NCI-H526 treated with DMSO at 0.1 percent for 48 hours (cell line): ENCODE measurements at places on chromosomes 13 and 19.

- DNase-seq, result no peak
Observed at GRCh38 chr19:49331616-49332055, 3.6 kb upstream of the CD37 start.

DNA sequence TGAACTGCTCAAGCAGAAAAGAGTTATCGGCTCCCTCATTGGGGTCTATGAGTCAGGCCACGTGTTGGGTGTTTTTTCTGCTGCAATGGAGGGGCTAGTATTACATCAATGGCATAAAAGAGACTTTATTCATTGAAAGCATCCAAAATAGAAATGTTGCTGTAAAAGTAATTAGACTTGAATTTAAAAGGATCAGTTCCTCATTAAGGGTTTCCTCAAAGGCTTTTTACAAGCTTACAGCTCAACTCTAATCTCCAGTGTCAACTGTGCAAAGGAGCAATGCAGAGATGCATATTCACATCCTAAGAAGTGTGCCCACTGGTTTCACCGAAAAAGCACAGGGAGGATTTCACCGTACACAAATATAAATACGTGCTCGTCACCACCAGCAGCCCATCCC lies 300.3 kb downstream of the FOXO1 start:
- DNase-seq, result no peak

GRCh38 chr19:53871454-53871853 lies 3.8 kb downstream of the MYADM start:
- DNase-seq, result no peak

DNA sequence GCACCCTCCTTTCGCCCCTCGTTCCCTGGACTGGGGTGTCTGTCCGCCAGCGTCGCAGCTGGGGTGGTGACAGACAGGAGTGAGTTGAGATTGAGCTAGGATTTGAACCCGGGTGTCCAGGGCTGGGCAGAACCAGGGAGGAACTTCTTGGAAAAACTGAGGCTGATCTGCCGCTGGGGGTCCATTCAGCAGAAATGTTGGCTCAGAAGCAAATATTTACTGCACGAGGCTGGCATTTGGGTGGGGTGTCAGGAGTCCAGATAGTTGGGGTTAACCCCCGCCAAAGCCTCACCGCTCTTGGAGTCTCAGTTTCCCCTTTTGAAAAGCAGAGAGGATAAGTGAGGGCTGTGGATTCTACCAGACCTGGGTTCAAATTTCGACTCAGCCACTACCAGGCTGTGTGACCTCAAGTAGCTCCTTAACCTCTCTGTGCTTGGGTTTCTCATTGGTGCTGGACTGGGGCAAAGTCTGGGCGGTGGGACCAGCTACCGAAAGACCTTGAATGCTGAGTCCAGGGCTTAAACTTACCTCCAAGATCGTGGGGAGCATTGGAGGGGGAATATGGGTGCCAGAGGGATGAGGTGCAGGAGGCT lies 20.9 kb downstream of the MAST3 start:
- DNase-seq, result no peak

DNA sequence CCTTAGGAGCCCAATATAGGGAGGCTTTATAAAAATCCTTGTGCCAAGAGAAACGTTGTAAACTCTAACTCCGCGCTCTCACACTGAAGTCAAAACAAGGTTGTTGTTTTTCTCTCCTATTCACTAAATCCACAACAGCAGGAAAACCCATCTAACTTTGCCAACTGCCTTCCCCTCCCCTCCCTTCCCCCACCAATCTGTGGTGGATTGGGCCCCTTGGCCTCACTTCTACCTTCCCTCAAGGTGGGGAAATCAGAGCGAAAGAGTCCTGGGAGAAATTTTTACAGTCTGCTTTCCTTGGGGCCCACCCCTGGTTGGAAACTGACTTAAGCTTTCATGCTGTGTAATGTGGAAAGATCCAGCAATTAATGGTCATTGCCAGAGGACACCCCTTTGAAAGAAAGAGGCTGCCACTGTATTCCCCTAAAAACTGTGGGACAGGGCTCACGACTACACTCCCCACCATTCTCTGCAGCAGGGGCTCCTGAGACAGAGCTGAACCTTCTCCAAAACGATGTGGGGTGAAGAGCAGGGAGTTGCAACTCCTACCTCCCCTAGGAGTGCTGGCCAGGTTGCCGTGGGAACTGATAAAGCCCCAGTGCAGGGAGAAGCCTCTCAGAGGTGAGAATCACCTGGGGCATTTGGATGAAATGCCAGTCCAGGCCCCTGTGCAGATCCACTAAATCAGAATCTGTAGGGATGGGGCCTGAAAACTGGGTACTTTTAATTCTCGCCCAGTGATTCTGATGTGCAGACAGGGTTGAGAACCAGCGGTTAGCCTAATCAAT lies 1.1 kb downstream of the DHRS12 start:
- no peak for DNase-seq

GRCh38 chr19:17001603-17002183 lies 24.9 kb downstream of the CPAMD8 start:
- no peak for DNase-seq

DNA sequence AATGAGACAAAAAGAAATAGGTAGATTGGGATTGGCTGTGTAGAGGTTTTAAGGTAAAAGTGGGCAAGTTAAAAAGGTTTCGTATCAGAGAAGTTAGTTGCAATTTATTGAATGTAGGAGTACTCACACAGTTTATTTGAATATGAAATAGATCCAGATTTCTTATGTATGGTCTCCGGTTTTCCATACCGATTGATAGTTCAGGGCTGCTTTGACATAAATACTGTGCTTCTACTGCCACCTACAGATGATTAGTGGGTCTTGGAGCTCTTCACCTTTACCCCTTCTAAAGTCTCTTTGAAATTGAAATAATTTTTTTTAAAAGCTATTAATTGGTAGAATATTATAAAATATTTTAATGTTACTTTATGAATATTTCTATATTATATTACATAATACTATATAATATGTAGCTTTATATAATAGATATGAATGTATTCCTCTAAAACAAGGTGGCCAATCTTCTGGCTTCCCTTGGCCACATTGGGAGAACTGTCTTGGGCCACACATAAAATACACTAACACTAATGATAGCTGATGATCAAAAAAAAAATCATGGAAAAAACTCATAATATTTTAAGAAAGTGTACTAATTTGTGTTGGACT lies 7.7 kb upstream of the GPR18 start:
- DNase-seq, result peak; percentile 65

DNA sequence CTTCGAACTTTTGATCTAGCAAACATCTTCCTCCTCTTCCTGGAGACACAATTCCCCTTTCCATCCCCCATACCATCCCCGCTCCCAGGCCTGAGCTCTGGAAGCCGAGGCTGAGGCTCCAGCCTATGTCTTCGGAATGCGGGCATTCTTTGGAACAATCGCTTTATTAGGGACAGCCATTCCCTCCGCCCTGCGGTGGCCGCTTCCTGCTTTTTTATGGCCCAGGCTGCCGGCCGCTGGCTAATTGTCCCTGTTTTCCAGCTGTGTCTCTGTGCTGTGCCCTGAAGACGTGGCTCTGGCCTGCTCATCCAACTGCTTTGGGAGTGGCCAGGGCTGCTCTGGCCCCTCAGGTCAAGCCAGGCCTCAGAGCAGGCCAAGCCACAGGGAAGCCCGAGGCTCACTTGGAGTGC lies 2.1 kb upstream of the CDX2 start:
- DNase-seq, result no peak

- DNase-seq, result no peak
Observed at GRCh38 chr19:6423499-6424194, 964 bp downstream of the KHSRP start.

- no peak for DNase-seq
Observed at GRCh38 chr13:105207572-105208293, 1327.7 kb downstream of the EFNB2 start.

DNA sequence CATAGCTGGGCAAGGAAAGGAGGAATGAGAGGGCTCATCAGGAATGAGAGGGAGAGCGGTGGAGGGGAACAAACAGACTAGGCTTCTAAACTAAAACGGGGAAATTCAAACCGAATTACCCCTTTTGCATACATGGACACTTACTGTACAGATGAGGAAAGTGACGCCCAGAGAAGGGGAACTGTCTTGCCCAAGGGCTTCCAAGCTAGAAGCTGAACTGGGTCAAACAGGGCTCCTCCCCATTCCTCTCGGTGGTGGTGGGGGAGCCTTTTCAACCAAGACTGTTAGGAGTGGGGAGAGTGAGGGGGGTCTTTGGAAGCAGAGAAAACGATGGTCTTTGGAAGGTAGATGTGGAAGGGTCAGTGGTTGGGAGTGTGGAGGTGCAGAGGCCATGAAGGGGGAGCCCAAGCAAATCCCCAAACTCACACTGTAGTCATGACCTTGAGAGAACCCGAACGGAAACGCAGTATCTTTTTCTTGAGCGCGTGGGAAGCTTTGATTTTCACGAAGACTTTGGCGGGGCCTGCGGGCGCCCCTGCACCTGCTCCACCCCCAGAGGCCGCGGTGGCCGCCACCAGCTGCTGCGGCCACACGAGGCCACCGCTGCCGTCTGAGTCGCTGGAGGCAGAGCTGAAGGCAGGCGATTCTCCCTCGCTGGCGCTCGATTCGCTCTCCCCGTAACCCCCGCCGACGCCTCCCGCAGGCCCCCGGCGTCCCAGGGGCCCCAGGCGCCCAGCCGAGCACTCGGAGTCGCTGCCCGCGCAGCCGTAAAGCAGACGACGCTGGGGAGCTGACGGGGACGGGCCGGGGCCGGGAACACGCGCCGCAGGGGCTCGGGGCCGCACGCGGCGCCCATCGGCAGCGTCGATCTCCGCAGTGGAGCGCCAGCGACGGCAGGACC lies 12.3 kb upstream of the GNG8 start:
- DNase-seq, result no peak

GRCh38 chr19:34639491-34640085 lies 37.4 kb downstream of the SCGB2B2 start:
- peak; percentile 77 for DNase-seq

DNA sequence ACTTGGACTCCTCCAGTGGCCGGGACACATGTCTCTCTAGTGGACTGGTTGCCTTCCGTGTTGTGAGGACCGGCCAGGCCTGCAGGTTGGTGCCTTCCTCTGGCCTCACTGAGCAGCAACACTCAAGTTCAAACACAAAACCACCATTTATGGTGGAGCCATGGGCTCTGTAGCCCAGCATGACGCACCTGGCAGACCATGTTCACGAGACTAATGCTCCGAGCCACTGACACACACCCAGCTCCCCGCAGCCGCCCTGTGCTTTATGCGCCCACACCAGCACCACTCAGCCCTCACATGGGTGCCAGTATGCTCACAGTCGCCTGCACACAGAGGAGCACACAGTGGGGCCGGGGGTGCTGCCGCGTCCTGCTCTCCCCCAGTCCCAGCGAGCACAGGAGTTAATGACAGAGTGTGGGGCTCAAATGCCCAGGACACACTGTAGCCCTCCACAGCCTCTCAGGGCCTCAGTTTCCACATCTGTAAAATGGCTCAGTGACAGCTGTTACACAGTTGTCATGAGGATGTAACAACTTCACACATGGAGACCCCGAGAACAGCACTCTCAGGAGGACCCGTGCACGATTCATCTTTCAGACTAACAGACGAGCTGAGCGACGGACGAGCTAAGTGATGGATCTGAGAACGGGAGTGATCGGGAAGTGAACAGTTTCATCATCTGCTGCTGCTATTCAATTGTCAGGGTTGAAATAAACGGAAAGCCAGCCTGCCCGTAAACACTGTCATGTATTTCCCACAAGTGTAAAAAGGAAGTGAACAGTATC lies 7.8 kb downstream of the GAS6 start:
- no peak for DNase-seq

GRCh38 chr13:111790621-111791020 lies 276.3 kb upstream of the SOX1 start:
- DNase-seq, result no peak

DNA sequence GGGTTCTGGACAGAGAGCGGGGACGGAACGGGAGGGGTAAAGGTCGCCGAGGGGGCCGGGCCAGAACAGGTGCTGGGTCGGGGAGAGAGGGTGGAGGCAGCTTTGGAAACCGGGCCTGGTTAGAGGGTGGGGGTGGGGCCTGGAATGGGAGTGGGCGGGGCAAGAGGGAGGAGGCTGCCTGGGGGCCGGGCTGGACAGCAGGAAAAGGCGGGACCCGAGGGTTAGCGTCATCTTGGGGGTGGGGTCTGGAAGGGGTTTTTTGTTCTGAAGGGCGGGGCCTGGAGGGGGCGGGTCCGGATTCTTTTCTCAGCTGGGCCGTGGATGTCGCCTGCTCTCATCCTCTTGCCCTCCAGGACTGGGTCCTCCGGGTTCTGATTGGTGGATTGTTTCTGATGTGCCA lies 4.3 kb upstream of the ZNF813 start:
- DNase-seq, result no peak

DNA sequence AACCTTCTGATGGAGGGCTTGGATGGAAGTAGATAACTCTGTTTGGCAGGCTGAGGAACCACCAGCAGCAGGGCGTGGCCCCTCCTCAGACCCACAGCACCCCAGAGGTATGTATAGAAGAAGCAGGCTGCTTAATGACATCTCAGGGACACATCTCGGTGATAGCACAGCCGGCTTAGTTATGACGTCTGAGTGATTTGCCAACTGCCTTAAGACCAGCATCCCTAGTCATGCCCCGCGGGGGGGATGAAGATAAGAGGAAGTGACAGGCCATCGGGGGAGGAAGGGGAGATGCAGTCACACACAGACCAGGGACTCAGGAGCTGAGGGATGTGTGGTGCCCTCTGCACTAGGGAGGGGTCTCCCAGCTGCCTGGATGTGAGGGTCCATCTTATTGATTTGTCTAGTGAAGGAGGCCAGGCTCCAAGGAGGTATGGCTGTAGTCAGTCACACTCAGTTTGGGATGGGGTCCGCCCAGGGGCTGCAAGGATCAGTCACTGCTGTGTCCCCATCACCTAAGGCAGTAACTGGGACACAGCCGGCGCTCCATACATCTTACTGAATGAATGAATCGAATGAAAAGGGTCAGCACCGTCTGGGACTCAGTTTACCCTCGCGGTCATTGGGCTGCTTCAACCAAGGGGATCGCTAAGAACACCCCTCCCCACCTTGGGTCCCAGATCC lies 19.2 kb upstream of the ERCC1 start:
- no peak for DNase-seq

- no peak for DNase-seq
Observed at GRCh38 chr19:27741236-27741635, 1471.7 kb downstream of the UQCRFS1 start.

DNA sequence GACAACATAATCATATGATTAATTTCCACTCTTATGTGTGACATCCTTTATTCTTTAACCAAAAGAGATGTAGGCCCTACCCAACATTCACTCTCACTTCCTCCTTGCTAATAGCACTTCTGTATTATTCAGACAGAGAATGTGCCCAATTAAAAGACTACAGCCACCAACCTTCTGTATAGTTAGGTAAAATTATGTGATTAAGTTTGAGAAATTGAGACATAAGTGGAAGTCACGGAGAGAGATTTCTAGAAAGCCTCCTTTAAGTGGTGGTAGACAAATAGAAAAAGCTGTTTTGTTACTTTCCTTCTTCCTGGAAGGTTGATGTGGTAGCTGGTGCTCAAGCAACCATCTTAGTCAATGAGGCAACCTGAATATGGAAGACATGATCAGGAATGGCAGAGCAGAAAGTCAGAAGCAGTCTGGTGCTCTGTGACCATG lies 14.8 kb downstream of the EPSTI1 start:
- no peak for DNase-seq

DNA sequence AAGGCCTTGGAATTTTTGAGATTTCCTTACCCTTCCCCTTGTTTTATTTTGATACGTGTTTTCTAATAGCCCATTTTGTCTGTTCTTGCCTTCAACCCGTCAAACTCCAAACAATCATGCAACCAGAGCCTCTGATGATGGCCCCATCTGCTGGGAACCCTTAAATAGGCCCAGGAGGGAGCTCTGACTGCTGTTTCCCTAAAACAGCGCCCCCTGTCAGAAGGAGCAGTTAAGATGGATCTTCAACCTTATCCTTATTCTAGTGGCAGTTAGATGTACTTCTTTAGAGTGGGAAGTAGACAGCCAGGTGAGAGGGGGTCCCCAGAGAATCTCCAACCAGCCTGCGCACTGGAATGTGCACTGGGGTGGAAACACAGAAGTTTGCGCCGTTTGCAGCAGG lies 1031.0 kb upstream of the PCDH9 start:
- no peak for DNase-seq
